Activated naive CD4-positive, alpha-beta T cell treated with anti-CD3 and anti-CD28 coated beads, Interleukin-2, amount 50 U/mL, for 72 hours (primary cell): ENCODE measurements at places on chromosomes 13 and 19. TPM values are rescaled to one million over a fixed set of nuclear protein-coding genes. Genes with fewer than 3 reads are reported as not detected.

Gene HIPK4
- not detected for total RNA-seq

Gene ZNF473
- 15.2 TPM for total RNA-seq

Gene HMGB1
- 418 TPM for total RNA-seq

Gene ALOX5AP
- total RNA-seq: 36.2 TPM

Gene USHBP1
- 0.49 TPM for total RNA-seq
